NCI-H774 (cell line): ENCODE measurements at places on chromosomes 1 and 21.

DNA sequence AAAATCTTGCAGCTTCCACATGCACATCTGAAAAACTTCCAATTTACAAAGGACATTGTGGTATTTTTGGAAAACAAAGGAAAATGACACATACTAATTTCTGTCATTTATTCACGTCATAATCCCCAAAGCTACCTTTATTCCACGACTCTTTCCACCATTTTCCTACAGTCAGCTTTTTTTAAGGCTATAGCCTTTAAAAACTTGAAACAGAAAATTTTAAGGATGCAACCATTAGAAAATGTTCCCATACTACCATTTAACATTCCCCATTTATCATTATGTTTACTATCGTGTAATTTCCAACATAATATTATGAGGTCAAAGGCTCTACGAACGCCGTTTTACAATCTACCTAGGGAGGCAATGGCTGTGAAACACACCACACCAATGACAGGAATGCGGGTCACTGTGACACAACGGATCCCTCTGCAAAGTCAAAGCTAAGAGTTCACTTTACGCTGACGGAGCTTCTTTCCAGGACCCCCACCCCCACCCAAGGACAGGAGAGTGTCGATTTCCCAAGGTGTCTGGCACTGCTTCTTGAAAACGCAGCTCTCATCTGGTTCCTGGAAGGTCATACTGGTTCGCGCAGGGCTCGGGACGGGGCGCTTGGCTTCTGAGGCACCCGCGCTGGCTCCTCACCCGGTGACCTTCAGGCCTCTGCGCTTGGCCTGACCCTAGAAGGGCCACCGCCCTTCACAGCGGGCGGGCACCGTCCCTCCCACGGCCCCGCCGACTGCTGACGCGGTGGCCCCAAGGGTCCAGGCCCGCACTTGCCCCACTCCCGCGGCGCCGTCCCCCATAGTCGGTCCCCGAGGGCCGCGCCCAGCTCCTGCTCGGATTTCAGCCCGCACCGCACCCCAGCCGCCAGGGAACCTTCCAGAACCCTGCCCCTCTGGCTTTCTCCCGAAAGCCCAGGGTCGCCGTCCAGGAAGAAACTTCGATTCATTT lies 50.5 kb upstream of the ATF3 start:
- no peak for DNase-seq

- no peak for DNase-seq
Observed at GRCh38 chr1:33381977-33382376, 48.9 kb downstream of the PHC2 start.

GRCh38 chr1:80293818-80294217 lies 1287.3 kb upstream of the ADGRL4 start:
- DNase-seq, result no peak

DNA sequence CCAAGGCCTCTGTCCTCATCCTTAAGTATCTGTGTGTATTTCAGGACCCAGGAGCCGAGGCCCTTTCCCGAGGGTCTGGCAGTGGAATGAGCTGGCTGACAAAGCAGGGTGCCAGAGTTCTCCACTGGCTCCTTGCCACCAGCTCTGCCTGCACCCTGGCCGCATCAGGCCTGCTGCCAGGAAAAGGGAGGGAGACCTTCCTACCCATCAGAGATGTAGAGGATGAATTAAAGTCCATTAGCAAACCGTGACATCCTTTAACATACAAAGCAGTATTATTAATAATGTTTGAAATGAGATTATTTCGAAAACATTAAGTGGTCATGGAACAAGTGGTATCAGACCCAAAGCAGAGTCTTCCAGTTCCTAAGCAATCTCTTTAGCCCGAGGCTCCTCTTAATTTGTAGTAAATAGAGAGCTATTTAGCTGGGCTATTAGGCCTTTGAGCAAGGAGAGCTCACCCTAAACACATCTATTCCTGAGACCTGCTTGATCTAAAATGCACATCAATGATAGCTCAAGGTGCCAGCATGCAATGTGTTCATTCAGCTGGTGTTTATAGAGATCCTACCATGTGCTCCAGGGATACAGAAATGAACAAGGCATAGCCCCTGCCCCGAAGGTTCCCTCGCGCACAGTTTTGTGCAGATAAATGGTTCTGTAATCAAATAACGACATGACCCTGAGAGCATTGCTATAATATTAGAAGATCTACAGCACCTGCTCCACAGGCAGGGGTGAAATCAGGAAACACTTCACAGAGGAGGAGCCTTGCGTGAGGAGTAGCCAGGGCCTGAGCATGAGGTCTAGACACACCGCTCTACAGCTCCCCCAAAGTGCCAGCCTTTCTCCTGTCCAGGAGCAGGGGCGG lies 44.0 kb downstream of the FAM163A start:
- DNase-seq, result no peak

DNA sequence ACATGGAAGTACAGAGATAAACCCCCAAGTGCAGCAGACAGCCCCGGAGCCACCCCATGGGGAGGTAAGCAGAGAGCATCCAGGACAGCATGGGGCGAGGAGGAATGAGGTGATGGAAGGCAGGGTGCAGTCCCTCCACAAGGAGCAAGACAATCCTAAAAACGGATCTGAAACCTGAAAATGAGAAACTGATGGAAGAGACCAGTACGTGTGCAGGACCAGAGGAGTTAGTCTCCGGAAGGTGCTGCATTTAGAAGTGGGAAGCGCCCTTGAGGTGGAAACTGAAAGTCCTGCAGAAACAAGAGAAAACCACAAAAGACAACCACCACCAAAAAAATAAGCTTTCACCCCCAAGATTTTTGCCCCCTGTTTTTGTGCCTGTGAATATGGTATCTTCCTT lies 17.4 kb upstream of the DDOST start:
- DNase-seq, result no peak

DNA sequence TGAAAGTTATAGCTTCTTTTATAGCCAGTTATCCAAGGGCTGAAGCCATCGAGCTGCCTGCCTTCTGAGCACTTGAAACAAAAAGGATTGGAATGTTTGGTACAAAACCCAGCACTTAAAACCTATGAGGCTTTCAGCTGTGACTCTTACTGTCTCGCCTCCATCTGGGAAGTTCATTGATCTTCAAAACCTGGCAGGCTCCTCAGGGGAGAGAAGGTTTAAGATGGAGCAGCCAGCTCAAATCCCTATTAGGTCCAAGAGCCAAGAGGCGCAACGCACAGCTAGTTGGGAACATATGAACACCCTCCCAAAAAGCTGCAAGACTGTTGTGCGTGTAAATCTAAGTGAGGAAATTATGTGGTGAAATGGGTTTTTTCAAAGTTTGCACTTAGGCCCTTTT lies 33.4 kb downstream of the BACE2 start:
- no peak for DNase-seq

DNA sequence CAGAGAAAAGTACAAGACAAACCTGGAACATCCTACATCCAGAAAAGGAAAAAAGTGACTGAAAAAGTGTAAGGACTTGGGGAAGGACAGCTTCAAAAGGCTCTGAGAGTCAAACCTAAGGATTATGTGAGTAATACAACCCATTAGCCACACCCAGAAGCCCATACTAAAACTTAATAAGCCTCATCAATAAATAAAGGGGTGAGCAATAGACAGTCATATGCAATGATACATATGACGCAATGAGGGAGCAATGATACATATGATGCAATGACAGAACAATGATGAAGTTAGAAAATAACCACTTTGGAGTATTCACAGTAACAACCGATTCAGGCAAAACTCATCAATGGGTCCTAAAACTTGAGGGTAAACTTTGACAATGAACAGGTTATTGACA lies 50.1 kb downstream of the BRWD1 start:
- DNase-seq, result no peak

DNA sequence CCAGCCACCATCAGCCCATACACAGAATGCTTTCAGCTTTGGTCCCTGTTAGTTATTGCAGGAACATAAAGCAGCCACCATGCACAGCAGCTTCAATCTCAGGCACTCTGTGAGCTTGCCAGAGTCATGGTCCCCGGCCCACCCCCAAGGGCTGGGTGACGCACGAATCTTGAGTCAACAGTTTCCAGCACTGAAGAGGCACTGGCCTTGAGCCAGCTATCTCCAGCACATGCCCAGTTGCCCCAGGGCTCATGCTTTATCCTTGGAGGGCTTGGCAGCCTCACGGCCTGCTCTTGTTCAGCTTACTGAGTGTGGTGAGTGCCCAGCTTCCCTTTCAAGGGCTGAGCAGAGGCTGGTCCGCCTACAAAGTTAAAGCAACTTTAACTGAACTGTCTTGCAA lies 200.7 kb upstream of the RAB4A start:
- DNase-seq, result peak; percentile 71

GRCh38 chr1:204493145-204493983 lies 1.2 kb downstream of the PIK3C2B start:
- DNase-seq, result no peak
